ENCODE measurements at places on chromosomes 7 and 10. TPM values are rescaled to one million over a fixed set of nuclear protein-coding genes. Genes with fewer than 3 reads are reported as not detected.

SHH gene
- total RNA-seq, result not detected

SPDYE5 gene
- total RNA-seq, result not detected

DNA sequence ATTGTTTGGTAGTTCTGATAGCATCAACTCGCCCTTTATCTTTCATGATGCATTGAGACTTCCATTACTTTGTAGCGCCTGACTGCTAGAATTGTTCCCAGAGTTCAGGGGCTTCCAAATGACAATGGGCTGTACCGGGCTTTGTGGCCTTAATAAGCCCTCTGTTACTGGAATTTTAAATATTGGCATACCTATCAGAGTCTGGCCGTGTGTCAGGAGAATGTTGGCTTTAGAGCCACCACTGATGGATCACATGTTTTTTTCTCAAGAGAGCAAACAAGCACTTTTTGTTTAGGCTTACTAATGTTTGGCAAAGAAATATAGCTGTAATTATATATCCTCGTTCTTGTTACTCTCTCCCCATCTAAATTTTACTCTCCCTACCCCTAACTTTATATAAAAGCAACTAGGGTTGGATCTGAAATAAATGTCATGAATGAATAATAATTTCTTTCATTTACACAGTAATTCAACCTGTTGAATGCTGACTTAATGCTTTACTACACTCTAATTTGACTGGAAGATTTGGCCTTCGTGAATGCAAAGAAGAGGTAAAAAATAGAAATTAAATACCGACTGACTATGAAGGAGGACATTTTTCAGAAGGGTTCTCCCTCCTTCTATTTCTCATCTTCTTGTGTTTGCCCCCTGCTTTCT lies 396.7 kb downstream of the AUTS2 start:
- DNase-seq, result no peak

DNA sequence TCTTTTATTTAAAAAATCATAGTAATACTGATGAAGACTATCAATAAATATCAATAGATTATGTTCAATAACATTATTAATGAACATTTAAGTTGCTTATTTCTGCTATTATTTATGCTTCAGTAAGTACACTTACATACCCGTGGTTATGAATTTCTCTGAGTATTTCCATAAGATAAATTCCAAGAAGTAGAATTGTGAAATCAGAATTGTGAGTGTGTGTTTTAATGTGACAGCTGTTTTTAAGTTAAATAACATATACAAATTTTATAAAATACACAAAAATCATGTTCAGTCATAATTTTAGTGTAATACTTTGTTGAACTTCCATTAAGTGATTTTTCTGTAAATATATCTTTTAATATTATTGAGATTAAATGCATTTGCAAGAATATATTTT lies 37.5 kb upstream of the SEMA3E start:
- DNase-seq, result no peak

- DNase-seq, result no peak
Measured at GRCh38 chr7:104980440-104980839, 33.6 kb upstream of the KMT2E start.
